ENCODE measurements at places on chromosomes 2 and 18. TPM values are rescaled to one million over a fixed set of nuclear protein-coding genes. Genes with fewer than 3 reads are reported as not detected.

The GREB1L gene
- not detected for total RNA-seq

The IL36B gene
- not detected for total RNA-seq

The ADGRF3 gene
- 1.1 TPM for total RNA-seq

GRCh38 chr2:98583816-98584618 is 24.3 kb downstream of the COA5 start:
- no peaks in the 10 kb centered on the region for H3K4me1 ChIP-seq
- H3K27me3 ChIP-seq: no peaks in the 10 kb centered on the region

DNA sequence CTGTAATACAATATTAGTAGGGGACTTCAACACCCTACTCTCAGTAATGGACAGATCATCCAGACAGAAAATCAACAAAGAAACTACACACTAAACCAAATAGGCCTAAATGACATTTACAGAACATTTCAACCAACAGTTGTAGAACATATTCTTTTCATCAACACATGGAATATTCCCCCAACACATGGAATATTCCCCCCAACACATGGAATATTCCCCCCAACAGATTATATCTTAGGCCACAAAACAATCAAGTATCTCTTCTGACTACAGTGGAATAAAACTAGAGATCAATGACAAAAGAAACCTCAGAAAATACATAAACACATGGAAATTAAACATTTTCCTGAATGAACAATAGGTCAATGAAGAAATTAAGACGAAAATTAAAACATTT is 187.2 kb upstream of the RBBP8 start:
- peaks cover 12% of the 10 kb centered on the region for H3K4me1 ChIP-seq
- H3K27me3 ChIP-seq: peaks cover 5% of the 10 kb centered on the region
- no peak overlapping the region for H3K4me3 ChIP-seq

DNA sequence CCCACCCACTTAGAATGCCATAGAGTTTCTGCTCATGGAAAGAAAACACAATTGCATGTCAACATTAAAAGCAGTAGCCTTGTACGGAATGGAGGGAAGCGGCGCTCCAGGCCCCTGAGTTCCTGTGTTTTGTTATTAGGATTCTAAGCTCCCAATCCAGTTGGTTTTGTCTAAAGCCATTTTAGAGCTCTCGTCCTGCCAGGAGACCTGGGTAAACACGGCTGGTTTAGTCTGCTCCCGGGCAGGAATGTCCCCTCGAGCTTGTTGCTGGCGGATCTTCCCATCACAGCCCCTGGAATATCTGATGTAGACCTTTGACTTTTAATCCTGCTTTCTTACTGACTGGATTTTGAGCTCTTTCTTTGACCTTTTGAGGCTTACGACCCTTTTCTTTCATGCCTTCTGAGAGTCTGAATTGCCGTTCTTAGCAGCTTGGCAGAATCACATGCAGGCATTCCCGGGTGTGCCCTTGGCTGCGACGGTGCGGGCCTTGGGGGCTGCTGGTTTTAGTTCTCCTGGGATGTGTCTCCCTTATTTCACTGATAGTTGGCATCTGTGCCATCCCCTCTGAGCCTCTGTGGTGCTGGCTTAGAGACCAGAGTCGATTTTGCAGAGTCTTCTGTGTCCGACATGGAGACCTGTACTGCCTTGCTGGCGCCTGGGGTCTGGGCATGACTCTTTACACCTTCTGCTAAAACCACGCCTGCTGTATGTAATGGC is 25.4 kb downstream of the GREB1 start:
- H3K27me3 ChIP-seq: peaks cover 22% of the 10 kb centered on the region
- no peaks in the 10 kb centered on the region for H3K36me3 ChIP-seq
- no peak overlapping the region for H3K4me3 ChIP-seq
- no peak for DNase-seq
- H3K4me1 ChIP-seq: no peaks in the 10 kb centered on the region

GRCh38 chr2:240387669-240388358 is 47.6 kb upstream of the GPC1 start:
- H3K36me3 ChIP-seq: no peaks in the 10 kb centered on the region
- H3K4me3 ChIP-seq: no peak overlapping the region
- H3K27me3 ChIP-seq: no peaks in the 10 kb centered on the region
- DNase-seq: peak; percentile 53
- H3K4me1 ChIP-seq: no peaks in the 10 kb centered on the region

Measured in A673 (cell line).